ENCODE measurements at places on chromosomes 5 and 9. TPM values are rescaled to one million over a fixed set of nuclear protein-coding genes. Genes with fewer than 3 reads are reported as not detected.

The BTNL8 gene
- 8.8 TPM for total RNA-seq

The SPATA31D4 gene
- total RNA-seq, result not detected

The LTC4S gene
- total RNA-seq, result 15.1 TPM

DNA sequence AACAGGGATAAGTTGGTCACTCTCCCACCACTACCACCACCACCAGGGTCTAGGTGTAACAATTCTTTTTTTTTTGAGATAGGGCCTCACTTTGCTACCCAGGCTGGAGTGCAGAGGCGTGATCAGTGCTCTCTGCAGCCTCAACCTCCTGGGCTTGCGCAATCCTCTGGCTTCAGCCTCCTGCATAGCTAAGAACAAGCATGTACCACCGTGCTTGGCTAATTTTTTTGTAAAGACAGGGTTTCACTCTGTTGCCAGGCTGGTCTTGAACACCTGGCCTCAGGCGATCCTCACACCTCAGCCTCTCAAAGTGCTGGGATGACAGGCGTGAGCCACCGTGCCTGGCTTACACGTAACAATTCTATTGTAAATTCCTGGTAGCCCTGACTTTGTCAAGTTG, 27.5 kb downstream of the CORO2A start:
- no peak for DNase-seq

- DNase-seq, result no peak
These were observed 3.2 kb upstream of the CDHR2 start for GRCh38 chr5:176545737-176546509.
